Karpas-422 (cell line): ENCODE measurements at places on chromosomes 3 and 15.

GRCh38 chr15:78405336-78405924 lies 32.6 kb upstream of the IREB2 start:
- no peak for DNase-seq

DNA sequence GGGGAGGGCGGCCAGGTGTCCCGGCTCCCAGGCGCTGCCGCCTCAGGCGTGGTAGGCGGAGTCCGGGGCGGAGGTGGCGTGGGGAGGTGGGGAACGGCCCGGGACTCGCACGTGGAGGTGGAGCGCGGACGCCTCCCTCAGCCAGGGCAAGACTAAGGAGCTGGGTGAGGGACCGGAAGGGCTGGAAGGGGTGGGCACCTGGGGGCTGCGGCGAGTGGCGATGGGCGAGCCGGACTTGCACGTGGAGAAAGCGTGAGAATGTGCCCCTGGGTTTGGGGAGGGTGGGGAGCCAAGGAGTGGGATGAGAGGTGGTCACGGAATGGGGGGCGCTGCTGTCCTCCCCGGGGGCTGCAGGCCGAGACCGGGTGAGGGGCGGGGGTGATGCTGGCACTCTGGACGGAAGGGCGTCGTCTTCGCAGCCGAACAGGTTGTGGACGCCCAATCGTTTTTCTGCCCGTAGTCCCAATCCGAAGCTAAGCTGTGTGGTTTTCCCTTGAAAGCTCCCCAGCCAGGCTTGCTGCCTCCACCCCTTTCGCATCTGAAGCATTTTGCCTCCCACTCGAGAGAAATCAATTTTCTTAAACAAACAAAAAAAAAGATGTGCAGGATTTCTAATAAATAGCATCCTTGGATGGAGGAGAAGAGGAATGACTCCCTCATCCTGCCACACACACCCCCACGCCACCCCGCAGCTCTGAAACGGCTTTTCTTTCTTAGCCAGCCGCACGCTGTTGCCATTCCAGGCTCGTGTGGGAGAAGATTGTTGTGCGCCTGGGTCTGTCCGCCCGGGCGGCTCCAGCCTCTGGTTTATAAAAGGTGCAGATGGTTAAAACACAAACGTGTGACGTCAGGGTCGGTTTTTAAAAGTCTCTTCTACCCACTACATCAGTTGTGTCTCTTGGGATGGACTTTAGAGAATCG lies 62.5 kb upstream of the ANKRD28 start:
- peak; percentile 66 for DNase-seq

DNA sequence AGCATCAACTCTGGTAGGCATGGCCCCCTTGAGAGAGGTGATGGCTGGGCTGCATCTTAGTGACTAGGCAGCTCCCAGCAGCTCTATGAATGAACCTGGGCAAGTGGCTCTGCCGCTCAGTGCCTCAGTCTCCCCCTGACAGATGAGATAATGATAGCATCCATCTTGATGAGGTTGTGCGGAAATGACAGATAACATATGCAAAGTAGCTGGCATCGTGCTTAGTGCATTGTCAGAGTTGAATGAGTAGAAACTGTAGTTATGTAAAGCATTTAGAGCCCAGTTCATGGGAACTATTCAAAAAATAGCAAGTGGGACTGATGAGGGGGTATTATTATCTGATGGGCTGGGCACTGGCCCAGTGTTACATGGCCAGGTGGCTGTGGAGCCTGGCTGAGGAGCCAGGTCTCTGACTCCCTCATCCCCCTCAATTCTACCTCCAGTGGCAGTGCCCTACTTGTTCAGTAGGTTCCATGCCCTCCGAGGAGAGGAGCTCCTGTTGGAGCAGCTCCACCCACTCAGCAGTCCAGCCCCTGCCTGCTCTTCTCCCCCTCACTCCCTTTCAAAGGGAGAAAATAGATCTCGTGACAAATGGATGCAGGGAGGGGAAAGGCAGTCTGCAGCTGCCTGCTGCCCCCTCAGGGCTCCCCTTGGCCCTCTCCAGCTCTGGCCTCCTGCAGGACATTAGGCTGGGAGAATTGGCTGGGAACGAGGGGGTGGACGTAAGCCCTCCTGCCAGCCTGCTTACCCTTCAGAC lies 6.6 kb downstream of the PRKCD start:
- DNase-seq: peak; percentile 93

DNA sequence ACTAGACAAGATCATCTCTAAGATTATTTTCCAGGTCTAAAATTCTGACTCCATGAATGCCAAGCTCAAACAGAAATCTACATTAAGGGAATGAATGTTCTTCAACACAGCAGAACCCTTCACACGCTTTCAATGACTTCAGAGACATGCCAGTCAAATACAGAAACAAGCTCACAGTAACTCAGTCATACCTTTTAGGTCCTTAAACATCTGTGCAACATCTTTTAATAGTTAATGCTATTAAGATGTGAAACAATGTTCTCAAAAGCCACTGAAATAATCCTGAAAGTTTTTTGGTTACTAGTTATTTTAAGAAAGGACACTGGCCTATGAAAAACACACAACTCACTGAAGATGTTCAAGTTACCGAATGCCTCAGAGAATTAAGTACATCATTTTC lies 2.5 kb downstream of the DLG1 start:
- DNase-seq: no peak

- DNase-seq: no peak
These were observed 14.8 kb upstream of the TMOD3 start for GRCh38 chr15:51814606-51815005.

- DNase-seq: no peak
These were observed 31.3 kb downstream of the MGA start for GRCh38 chr15:41691471-41691870.

GRCh38 chr3:188497021-188497420 lies 343.1 kb downstream of the LPP start:
- no peak for DNase-seq

DNA sequence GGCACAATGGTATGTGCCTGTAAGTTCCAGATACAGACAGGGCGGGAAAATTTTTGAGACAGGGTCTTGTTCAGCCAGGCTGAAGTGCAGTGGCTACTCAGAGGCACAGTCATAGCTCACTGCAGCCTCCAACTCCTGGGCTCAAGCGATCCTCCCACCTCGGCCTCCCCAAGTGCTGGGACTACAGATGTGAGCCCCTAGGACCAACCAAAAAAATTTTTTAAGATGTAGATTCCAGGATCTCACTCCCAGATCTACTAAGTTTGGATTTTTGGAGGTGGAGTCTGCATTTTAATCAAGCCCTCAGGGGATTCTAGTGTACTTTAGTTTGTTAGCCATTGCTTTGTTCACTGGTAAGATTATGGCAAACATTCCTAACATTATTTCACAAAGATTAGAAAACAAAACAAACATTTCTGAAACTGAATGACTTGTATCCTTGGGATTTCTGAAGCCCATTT lies 2.7 kb downstream of the LIPH start:
- DNase-seq: no peak

DNA sequence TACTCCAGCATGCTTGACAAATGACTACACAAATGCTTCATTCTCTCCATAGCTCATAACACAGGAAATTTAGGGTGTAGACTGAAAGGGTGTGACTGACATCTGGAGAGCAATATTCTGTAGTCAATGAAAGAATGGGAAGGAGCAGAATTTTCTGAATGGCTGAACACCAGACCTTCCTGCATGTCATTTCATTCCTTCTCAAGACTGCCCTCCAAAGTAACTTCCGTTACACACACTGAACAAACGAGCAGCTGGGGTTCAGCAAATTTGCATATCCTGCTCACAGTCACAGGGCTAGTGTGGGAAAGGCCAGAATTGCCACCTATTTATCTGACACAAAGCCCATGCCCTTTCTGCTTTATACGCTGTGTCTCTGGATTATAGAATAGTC lies 325.0 kb upstream of the CFAP20DC start:
- peak; percentile 48 for DNase-seq

GRCh38 chr3:138767498-138768104 lies 67.1 kb downstream of the PIK3CB start:
- no peak for DNase-seq

DNA sequence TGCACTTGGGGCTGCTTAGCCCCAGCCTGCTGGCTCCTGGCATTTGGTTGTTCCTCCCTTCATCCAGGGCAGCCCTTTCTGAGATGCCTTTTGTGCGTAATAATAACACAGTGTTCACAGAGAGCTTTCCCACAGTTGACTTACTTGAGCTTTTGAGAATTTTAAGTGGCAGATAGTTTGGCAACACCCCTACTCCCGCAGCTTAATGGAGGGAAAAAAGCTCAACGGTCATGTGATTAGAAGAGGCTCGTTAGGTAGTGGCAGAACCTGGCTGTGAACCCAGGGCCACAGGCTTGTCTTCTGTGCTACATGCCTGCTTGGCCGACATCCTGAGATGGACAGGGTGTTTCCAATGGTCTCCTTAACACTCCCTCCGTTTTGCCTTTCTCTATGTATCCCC lies 4.7 kb downstream of the KBTBD13 start:
- DNase-seq: no peak

DNA sequence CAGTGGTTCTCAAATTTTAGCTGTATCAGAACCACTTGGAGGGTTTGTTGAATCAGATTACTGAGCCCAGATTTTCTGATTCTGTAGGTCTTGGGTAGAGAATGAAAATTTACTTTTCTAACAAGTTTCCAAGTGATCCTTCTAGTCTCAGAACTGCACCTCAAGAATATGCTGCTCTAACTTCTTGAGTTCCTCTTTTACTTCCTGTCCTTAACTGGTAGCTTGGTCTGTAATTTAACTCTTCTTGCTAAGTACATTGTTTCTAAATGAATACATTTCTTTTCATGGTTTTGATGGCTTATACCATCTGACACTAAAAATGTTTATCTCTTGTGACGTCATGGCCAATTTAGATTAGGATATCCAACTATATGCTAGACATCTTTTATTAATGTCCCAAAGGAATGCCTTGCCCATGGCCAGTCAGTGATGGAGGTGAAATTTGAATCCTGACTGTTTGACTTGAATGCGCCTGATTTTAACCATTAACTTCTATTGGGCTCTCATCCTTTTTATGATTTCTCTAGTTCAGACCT lies 262.6 kb upstream of the NAALADL2 start:
- DNase-seq: no peak

DNA sequence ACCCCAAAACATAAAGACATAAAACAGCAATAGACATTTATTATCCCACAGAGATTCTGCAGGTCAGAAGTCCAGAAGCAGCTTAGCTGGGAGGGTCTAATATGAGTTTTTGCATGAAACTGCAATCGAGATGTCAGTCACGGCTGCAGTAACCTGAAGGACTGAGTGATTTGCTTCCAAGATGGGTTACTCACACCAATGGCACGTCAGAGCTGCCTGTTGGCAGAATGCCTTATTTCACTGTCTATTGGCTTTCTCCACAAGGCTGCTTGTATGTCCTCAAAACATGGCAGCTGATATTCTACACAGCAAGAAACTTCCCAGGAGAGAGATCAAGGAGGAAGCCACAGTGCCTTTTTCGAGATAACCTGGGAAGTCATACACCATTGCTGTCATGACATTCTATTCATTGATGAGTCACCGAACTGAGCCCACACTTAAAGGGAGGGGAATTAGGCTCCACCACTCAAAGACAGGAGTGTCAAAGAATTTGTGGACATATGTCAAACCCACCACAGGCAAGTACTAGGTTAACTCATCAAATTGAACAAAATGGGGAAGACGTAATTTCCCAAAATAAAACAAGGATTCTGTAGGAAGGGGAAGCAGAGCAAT lies 122.2 kb downstream of the SYNPR start:
- DNase-seq: no peak

- DNase-seq: no peak
These were observed 32.1 kb downstream of the SPESP1 start for GRCh38 chr15:68962465-68962864.

GRCh38 chr3:30508339-30508738 lies 98.1 kb upstream of the TGFBR2 start:
- DNase-seq: no peak

DNA sequence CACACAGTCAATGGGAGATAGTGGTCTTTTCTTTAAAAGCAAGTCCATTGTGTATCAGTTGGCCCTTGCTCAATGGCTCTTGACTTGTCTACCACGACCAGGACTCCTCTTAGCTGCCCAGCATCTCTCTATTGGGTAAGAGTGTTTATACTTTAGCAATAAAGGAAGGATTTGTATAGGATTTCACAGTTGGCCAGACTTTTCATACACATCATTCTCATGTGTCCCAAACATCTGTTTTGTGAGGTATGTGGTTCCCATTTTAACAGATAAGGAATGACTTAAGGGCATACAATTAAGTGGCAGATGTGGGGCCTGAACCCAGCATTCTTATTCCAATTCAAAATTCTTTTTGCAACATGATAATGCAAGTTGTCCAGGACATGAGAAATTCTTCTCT lies 191.5 kb downstream of the CHST2 start:
- DNase-seq: no peak

DNA sequence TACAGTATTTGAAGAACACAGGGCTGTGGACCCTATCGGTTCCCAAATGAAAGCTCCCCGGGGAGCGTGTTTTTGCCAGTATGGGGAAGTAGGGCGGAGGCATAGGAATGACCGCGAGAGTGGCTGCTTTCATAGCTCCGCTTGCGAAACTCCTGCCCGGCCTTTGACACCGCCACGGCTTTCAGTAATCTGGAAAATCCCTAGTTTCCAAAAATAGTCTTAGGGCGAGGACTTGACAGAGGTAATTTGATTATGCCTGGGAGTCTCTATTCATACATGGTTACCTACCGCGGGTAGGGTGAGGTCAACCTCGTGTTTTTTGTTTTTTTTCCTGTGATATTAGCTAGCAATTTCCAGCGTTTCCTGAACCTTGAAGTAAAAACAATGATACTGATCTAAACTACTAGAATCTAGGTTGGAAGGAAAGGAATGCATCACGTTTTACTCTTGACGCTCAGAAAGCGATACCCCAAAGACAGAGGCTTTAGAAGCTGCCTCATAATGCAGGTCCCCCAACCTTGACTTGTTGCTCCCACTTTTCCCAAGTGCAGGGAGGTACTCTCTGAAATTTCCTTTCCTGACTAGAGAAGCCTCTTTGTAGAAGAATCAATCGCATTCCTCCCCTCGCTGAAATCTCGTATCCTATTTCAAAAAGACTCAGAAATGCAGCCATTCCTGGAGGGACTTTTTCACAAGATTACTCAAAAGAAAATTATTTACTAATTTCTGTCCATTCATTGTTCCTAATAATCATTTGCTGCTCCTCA lies 894 bp upstream of the CCNL1 start:
- DNase-seq: peak; percentile 83

GRCh38 chr3:180749796-180750195 lies 70.5 kb upstream of the CCDC39 start:
- no peak for DNase-seq

DNA sequence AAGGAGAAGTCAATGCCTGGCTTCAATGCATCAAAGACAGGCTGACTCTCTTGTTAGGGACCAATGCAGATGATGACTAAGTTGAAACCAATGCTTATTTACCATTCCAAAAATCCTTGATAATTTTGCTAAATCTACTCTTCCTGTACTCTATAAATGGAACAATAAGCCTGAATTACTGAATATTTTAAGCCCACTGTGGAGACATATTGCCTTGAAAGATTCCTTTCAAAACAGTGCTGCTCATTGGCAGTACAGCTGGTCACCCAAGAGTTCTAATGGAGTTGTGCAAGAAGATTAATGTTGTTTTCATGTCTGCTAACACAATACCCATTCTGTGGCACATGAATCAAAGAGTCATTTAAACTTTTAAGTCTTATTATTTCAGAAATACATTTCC lies 181.0 kb upstream of the CBLB start:
- DNase-seq: no peak

GRCh38 chr3:47266709-47267489 lies 15.7 kb downstream of the KIF9 start:
- DNase-seq: peak; percentile 96
